ENCODE measurements at places on chromosomes 11 and 22.

GRCh38 chr11:15605094-15605493, 490.4 kb downstream of the INSC start:
- DNase-seq, result no peak

DNA sequence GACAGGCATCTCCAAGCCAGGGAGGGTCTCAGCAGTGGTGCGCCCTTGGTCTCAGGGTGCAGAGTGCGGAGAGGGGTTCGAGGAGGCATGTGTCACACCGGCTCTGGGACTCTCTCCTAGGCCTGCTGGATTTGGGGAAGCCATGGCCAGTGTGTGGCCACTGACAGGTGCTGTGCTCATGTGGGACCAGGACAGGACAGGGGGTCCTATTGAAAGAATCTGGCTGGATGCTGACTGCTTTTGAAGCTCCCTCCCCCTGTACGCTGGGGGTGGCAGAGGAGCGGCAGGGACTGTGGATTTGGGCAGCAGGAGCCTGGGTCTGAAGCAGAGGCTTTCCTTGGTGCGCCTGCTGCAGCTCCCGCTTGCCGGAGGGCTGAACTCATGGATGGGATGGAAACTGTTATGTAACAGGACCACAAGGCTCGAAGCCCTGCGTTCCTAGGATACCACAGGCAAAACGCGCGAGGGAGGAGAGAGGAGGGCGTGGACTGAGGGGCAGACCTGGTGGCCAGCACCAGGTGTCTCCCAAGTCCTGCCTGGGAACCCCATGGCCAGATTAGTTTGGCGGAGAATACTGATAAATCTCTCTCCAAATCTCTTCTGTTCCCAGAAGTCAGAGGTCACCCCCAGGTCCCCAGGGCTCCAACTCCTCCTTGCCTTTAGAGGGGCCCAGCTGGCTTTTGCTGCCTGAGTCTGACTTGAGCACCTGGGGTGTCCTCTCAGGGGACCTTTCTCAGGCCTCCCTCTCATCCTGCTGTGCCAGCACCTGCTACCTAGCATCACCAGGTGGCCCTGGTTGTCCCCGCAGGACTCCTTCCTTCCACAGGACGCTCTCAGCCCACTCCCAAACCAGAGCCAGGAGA, 13.8 kb upstream of the TEF start:
- no peak for DNase-seq

DNA sequence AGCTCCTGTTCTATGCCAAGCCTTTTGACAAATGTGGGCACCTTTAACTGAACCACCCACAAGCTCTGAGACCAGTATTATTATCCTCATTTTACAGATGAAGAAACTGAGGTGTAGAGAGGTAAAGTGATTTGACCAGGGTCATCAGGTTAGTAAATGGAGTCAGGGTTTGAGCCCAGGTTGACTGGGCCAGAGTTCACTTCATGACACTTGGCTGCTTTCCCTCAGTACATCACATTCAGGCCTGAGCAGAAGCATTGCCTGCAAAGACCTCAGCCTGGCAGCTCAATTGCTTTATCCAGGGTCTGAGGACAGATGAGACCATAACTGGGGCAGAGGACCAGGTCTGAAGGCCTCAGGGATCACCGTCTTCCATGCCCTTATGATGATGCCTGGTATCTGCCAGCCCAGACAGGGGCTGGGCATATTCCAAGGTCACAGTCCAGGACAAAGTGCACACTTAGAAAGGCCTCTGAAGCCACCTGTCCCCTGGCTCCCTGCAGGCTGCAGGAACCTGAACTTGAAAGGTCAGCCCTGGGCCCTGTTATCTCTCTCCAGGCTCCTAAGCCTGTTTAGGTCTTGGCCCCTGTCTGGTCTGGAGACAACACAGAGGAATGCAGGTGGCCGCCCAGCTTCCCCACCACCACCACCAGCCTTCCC, 32.0 kb downstream of the POU2AF3 start:
- no peak for DNase-seq

DNA sequence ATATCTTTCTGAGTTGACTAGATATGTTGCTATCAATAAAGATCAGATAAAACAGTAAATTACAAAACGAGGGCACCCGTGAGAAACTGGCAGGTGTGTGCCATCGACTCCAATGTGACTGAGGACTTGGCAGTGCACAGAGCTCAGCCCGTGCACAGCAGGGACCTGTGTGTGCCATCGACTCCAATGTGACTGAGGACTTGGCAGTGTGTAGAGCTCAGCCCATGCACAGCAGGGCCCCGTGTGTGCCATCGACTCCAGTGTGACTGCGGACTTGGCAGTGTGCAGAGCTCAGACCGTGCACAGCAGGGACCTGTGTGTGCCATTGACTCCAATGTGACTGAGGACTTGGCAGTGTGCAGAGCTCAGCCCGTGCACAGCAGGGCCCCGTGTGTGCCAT, 347.2 kb upstream of the B3GAT1 start:
- no peak for DNase-seq

- DNase-seq, result no peak
Observed at GRCh38 chr11:64409707-64410403, 50.9 kb downstream of the RPS6KA4 start.

Measured in NCI-H526 treated with DMSO at 0.1 percent for 48 hours (cell line).